Stimulated activated CD4-positive, alpha-beta T cell treated with anti-CD3 and anti-CD28 coated beads, Interleukin-2, amount 100 ng/mL, for 48 hours (primary cell): ENCODE measurements at places on chromosomes 4 and X.

DNA sequence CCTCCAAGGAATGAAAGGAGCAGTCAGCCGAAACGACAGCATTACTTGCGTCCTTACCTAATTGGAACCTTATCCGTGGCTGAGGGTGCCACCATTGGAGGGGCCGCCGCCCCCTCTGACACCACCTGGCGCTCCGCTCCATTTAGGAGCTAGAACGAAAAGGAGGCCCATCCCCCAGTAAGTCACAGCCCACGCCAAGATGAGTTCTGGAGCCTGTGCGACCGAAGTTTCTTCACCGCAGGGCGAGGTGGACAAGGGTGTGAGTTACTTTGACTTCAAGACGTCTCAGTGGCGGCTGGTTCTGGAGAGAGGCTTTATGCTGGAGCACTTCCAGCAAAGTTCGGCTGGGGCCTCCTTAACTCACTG lies 729 bp upstream of the IRF2 start:
- DNase-seq = peak; percentile 55

DNA sequence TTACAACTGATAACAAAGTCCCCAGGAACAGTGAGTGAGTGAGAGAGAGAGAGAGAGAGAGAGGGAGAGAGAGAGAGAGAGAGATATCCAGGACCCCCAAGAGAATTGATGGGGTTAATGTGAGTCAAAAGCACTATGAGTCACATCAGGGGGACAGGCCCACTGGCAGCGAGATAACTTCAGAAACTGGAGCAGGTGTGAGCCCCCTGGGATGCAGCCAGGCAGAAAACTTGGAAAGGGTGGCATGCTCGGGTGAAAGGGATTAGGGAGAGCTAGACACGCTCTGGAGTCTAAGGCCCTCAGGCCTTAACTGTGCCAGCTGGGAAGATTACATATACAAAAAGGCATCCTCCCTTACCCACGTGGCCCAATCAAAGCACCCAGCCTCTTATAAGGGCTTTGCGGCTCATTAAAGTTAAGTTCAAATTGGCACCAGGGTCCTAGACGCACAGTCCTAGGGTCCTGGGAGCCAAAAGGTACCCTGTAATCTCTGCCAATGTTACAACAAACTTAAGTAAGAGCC lies 841 bp downstream of the ACOT9 start:
- no peak for DNase-seq

DNA sequence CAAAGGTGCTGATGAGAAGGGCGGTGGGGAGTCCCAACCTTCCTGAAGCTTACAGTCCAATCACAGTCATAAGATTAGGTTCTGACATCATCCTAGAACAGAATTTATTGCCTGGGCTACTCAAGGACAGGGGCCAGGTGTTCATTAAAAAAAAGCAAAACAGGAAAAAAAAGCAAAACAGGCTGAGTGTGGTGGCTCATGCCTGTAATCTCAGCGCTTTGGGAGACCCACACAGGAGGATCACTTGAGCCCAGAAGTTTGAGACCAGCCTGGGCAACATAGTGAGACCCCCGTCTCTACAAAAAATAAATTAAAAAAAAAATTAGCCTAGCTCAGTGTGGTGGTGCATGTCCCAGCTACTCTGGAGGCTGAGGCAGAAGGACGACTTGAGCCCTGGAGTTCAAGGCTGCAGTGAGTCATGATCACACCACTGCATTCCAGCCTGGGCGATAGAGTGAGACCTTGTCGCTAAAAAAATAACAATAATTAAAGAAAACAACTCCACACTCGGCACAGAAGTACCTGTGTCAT lies 3.0 kb downstream of the RAB9A start:
- no peak for DNase-seq

DNA sequence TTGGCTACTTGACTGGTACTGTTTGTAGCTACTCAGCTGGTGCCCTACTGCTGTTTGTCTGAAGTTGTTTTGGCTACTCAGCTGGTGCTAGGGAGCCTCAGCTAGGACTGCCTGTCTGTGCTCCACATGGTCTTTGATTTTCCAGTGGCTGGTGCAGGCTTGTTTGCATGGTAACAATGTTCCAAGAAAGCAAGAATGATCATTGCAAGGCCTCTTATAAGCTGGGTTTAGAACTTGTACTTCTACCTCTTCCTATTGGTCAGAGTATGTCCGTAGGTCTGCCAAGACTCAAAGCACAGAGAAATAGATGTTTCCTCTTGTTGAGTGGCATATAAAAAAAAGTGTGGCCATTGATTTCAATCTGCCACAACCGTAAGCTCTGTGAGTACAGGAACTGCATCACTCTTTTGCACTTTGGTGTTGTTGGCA lies 17.6 kb downstream of the NFKB1 start:
- DNase-seq = no peak

- DNase-seq = peak; percentile 44
Observed at GRCh38 chr4:152534541-152535359, 1.1 kb downstream of the FBXW7 start.

DNA sequence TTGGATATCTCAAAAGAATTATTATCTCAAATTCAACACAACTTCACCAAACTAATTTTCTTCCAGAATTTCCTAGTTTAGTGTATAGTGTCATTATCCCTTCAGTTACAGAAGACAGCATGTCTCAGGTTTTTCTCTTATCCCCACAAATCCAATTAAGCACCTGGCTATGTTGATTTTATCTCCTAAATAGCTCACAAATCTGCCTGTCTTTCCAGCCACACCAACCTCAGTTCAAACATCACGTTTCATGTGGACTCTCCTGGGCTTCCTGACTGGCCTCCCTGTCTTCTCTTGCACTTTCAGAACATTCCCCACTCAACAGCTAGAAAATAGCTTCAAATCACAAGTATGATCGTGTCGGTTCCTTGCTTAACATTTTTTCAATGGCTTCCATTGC lies 14.8 kb downstream of the STK32B start:
- no peak for DNase-seq

GRCh38 chr4:43242606-43243005 lies 350.1 kb downstream of the GRXCR1 start:
- DNase-seq = no peak

GRCh38 chr4:30767147-30767845 lies 47.1 kb downstream of the PCDH7 start:
- DNase-seq = no peak

DNA sequence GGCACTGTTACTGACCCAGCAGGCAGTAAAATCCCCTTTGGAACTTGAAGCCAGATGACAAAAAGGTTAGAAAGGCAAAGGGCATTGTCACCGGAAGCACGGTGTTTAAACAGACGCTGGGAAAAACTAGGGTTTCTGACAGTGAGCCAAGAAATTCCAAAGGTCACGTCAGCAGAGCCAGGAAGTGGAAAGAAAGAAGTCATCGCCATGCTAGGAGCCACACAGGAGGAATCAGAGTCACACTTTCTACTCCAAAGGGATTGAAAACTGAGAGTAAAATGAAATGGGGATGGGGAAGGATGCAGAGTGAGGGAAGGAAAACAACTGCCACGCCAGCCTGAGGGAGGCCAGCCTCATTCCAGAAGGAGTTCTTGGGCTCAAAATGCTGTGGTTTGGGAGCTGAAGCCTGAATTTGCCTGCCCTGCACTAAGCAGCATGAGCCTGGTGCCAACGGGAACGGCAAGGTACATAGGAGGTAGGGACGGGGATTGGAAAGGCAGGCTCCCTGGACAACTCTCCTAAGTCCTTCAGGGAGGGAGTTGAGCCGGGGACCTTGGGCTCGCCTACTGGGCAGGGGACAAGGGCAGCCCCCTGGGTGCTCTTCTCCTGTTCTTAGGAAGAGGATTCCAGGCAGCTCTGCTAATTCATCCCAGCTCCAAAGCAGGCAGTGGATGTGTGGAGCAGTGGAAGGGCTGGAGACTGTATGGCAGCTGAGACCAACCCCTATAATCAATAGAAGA lies 66.8 kb downstream of the SOWAHB start:
- DNase-seq = no peak

GRCh38 chr4:150411520-150411919 lies 170.4 kb upstream of the MAB21L2 start:
- no peak for DNase-seq

DNA sequence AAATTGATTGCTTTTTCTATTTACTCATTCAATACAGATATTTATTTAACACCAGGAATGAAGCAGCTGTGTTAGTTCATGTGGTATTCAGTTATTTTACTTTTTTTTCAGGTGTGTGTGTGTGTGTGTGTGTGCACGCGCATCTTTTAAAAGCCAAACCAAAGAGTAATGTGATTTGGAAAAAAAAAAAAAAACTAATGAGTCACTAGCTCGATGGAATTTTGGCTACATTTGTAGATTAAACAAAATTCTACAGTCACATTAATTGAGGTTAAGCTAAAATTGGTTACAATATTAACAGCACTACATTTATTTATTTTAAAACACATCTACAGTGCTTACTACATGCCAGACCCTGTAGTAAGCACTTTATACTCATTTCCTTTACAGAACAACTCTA lies 66.8 kb downstream of the HHIP start:
- DNase-seq = no peak

DNA sequence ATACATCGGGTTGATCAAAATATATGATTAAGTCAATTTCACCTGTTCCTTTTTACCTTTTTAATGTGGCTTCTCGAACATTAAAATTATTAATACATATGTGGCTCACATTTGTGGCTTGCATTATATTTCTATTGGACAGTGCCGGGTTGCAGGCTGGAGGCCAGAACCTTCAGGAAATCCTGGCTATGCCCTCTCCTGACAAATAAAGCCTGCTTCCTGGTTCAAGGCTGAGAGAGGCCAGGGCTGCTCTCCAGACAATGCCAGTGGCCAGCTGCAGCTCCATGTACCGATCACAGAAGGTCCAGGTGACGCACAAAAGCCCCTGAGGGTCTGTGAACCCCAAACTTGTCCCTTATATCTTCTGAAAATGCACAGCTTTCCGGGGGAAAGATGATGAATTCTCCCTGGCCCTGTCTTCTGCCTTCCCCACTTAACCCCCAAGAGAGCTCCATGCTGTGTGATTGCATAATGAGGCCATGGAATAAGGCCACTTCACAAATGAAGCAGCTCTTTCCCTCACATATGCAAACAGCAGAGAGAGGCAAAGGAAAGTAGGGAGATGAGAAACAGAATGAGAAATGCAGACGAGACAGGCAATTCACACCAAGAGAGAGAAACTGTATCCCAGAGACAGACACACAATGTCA lies 241.2 kb downstream of the BCOR start:
- no peak for DNase-seq

GRCh38 chr4:5460106-5460801 lies 248.1 kb downstream of the EVC2 start:
- DNase-seq = peak; percentile 1

DNA sequence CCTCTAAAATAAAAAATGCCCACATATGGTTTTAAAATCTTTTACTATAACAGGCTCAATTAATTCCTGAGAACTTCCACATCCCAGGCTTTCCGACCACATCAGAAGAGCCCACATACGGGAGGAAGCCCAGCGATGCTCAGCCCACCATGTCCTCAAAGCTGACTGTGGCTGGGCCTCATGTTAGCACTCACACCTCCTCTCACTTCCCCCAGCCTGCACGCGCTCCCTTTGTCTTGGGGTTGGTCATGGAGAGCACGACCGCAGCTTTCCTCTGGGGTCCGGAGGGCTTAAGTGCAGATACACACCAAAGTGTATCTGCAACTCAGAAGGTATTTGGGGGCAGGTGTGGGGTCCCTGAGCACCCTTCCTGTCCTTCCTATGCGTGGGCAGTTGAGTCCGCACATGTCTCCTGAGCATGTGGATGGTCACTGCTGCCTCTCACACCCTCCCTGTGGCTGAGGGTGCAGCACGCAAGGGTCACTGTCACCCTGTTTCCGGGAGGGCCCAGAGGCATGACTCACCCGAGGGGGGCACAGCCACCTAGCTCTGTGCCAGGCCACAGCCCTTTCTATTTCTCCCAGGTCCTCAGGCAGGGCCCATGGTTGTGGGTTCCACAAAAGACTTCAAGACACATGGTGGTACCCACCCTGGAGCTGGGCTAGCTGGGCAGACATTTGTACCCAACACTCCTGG lies 21.2 kb downstream of the WDR1 start:
- DNase-seq = no peak

DNA sequence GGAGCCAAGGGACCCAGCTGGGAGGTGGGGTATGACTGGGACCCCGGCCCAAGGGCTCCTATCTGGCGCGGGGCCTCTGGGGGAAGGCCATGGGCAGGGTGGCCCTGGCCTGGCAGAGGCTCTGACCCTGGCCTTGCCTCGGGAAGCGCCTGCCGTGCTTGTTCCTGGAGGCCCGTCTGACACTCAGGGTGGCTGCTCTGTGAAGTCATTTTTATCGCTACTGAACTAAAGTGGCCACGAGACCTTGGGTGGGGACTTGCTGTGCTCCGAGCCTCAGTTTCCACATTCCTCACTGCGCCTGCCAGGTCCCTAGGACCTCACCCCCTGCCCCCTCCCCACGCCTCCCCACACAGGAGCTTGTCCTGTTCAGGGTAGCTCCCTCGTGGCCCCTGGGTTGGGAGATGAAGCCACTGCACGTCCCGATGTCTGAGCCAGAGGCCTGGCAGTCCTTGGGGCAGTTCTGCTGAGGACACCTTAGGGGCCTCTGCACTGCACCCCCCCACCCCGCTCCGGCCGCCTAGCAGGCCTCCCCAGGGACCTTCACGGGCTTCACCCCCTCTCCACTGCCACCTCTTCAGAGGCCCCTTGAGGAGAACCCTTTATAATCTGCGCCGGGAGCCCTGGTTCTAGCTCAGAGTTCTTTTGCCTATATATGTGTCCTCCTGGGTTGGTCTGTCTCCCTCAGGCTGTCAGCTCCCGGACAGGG lies 639 bp upstream of the SORCS2 start:
- no peak for DNase-seq

- DNase-seq = peak; percentile 69
Observed at GRCh38 chr4:52038103-52038912, at the start of gene SGCB. Gene SGCB (minus strand): TSS chr4:52038299. CDS start chr4:52038259, 40 bp downstream.

DNA sequence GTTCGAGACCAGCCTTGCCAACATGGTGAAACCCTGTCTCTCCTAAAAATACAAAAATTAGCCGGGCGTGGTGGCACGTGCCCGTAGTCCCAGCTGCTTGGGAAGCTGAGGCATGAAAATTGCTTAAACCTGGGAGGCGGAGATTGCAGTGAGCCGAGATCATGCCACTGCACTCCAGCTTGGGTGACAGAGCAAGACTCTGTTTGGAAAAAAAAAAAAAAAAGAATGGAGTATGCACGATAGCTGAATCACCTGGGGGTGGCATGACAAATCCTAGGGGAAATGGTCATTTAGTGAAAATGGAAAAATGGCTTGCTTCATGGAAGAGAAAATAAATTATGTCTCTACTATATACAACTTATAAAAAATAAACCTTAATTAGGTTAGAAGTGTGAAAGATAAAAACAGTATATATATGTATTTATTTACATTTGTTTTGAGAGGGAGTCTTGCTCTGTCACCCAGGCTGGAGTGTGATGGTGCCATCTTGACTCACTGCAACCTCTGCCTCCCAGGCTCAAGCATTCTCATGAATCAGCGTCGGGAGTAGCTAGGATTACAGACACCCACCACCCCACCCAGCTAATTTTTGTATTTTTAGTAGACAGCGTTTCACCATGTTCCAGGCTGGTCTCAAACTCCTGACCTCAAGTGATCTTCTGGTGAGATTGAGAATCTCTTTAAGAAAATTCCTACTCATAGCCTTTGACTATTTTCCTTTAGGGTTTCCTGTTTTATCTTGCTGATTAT lies 19.3 kb upstream of the ING2 start:
- no peak for DNase-seq

- no peak for DNase-seq
Observed at GRCh38 chr4:67918428-67918827, 34.6 kb upstream of the TMPRSS11D start.

GRCh38 chrX:131745942-131746489 lies 202.1 kb downstream of the OR13H1 start:
- no peak for DNase-seq
